ENCODE measurements at places on chromosomes 1 and 21.
A peak's percentile ranks its signal among the peaks of the same experiment; 100 is the strongest.

- peak; percentile 21 for DNase-seq
These were observed 8.1 kb downstream of the LRRC53 start for GRCh38 chr1:74504125-74504932.

DNA sequence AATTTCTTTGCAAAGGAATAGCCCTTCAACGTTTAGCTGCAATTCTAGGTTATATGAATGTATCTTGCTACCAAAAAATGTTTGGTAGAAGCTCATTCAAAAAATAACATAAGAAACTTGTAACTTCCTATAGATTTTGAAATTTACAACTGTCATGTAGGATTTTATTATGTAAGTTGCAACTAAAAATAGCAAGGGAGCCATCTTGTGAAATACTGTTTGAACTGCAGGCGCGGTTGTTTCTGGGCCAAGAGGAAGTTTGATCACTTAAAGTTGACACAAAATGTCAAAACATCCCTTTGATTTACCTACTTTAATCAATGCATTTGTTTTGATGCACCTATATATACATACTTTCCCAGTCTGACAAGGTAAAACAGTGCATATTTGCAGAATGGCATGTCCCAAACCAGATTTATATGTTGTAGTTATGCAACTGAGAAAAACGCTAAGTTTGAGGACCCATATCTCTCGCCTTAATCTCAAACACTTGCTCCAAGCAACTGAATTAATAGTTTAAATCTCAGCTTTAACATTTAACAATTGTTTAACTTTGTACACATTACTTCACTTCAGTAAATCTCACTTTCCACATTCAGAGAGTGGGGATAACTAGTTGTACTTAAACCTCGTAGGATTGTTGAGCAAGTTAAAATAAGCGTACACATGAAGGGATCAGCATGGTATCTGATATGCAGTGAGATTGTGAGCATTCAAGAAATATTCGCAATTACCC, 63.9 kb downstream of the KCNK2 start:
- DNase-seq: peak; percentile 70

DNA sequence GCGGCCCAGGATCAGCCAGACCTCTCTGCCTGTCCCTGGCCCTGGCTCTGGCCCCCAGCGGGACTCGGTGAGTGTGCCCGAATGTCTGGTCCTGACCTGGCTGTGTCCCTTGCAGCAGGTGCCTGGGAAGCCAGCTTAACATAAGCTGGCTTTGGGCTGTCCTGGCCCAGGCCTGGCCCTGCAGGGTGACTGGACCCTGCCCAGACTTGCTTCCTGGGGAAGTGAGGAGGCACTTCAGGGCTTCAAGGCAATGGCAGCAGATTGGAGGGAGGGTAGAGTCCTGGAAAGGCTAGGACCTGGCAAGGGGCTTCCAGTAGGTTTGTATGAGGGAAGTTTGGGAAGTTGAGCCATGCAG, 16.4 kb downstream of the RPS6KA1 start:
- DNase-seq: no peak

DNA sequence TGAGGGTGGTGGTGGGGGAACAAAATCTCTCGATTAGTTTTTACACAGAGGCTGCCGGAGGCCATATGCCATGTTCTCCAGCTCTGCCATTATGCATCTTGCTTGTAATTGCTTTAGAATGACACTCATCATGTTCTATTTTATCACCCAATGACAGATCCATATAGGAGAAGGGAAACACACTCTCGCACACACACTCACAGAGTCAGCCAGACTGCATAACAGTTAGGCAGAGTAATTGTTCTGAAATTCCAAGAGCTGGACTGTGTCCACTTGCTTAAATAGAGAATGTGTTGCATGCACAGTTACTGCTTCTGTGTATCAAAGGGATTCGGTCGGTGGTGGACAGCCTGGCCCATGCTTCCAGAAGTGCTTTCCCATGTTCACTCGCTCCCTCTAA, 30.6 kb downstream of the KCND3 start:
- DNase-seq: no peak

DNA sequence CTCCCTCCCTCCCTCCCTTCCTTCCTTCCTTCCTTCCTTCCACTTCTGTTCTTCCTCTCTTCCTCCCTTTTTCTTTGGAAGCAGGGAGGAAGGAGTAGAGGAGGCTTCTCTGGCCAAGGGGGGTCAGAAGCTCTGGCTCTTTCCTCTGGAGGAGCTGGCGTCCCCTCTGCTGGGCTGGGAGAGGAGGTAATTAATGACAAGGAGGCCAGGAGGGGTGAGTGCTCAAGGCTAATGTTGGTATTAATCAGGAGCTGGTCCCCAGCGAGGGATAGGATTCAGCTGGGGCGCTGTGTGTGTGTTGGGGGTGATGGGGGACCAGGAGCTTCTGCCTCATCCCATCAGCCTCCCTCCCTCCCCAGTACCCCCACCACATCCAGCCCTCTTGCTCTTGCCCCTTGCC, 6.2 kb upstream of the PEAR1 start:
- no peak for DNase-seq

All from fibroblast of lung (primary cell).